MV-4-11 (cell line): ENCODE measurements at places on chromosomes 2 and 18.

DNA sequence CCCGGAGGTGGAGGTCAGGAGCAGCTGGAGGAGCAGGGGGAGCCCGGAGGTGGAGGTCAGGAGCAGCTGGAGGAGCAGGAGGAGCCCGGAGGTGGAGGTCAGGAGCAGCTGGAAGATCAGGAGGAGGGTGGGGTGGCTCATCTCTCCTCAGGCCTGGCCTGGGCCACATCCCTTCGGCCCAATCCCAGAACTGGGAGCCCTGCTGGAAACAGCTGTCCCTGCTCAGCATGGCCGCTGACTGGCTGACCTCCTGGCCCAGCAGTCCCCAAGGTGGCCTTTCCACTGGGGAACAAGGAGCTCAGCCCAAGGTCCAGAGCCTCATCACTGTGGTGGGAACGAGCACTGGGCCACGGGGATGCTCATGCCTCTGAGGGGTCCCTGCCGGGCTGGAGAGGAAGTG, 66.6 kb upstream of the LAPTM4A start:
- DNase-seq = no peak

GRCh38 chr18:70082430-70082829, 123.1 kb downstream of the RTTN start:
- no peak for DNase-seq

- no peak for DNase-seq
Measured at GRCh38 chr2:31446848-31447247, 32.3 kb upstream of the XDH start.

GRCh38 chr18:4024702-4025101, 430.4 kb downstream of the DLGAP1 start:
- DNase-seq = no peak

DNA sequence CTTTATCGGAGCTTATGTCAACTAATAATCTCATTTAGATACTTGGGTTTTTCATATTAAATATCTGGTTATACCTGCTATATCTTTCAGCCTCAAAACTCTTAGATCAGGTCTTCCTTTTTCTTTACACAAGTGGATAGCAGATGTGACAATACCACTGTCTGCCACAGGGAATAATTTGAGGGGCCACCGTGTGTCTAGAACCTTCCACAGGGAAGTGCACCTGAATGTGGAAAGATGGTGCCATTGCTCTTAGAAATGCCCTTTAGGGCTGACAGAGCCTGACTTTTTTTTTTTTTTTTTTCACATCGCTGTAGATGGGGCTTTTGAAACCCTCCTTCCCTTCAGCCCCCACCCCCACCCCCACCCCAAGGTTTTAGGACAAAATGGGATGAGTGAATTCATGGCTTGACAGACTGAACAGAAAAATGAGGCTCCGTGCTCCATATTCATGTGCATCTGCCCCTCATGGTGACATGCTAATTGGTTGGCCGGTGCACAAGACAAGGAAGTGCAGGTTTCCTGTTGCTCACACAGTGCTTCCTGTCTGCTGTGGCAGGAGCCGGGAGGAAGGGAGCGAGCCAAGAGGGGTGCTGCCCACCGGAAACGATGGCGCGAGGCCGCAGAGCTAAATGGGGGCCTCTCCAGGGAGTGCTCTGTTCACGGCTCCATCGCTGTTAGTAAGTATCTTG, 246.0 kb downstream of the LDLRAD4 start:
- peak; percentile 86 for DNase-seq

GRCh38 chr18:77530732-77531131, 281.1 kb downstream of the GALR1 start:
- DNase-seq = no peak

- no peak for DNase-seq
Measured at GRCh38 chr2:165494573-165494972, 25.1 kb downstream of the CSRNP3 start.

DNA sequence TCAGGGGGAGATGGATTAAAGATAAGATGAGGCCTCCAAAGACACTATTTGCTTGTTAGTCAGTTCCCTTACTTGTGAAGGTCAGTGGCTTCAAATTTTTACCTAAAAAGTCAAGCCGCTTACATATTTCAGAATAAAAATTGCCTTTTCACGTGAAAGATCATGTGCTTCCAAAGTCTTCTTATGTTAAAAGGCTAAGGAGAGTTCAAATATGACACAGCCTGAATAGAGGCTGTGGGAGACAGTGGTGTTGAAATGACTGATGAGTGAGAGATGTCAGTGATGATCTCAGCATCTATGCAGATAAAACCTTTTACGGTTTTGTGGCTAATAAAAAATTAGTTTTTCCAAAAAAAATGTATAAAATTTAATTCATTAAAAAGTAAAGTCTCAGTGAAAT, 40.5 kb downstream of the UPP2 start:
- peak; percentile 88 for DNase-seq

- no peak for DNase-seq
Measured at GRCh38 chr2:106097038-106098000, 96.8 kb downstream of the UXS1 start.

DNA sequence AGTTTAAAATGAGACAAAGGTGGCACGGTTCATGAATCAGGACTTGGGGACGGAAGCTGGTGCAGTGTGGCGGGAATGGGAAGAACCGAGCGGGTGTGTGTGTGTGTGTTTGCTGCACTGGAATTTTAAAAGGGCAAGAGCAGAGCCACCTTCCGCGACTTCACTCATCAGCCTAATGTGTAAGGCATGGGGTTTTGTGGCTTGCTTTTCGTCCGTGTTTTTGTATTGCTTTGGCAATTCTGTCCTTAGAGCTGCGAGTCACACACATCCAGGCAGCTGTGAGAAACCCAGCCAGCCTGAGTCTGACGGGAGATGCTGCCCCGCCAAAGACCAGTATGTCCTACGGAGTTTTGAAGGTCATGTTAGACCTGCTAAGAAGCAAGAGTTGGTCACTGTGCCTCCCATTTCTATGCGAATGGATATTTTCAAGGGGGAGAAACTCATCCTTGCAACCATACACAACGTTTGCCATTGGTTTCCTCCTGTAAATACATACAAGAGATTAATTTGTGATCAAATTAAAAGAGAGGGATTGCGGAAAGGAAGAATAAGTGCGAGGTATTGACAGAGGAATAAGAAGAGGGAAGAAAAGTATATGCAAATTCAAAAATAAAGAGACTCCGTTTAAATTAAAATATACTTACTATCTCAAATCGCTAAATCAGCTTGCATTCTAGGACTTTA, 665 bp upstream of the CACNB4 start:
- DNase-seq = peak; percentile 14

DNA sequence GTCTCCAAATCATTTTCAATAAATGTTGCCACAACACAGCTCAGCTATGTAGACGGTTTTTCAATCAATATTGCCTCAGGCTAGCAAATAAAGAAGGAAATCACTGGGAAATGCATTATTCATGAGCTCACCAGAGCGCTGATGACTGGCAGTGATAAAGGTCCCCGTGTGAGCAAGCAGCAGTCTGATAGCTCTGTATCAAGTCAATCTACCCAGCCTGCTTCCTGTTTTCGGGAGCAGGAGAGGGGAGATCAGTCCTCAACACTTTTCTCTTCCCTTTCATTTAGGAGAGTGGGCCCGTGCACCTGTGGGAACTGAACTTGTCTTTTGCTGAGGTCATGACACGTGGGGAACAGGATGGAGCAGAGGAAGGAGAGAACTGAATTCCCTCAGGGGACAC, 253.9 kb upstream of the SIX2 start:
- DNase-seq = no peak
